ENCODE measurements at places on chromosomes 12 and 14.

DNA sequence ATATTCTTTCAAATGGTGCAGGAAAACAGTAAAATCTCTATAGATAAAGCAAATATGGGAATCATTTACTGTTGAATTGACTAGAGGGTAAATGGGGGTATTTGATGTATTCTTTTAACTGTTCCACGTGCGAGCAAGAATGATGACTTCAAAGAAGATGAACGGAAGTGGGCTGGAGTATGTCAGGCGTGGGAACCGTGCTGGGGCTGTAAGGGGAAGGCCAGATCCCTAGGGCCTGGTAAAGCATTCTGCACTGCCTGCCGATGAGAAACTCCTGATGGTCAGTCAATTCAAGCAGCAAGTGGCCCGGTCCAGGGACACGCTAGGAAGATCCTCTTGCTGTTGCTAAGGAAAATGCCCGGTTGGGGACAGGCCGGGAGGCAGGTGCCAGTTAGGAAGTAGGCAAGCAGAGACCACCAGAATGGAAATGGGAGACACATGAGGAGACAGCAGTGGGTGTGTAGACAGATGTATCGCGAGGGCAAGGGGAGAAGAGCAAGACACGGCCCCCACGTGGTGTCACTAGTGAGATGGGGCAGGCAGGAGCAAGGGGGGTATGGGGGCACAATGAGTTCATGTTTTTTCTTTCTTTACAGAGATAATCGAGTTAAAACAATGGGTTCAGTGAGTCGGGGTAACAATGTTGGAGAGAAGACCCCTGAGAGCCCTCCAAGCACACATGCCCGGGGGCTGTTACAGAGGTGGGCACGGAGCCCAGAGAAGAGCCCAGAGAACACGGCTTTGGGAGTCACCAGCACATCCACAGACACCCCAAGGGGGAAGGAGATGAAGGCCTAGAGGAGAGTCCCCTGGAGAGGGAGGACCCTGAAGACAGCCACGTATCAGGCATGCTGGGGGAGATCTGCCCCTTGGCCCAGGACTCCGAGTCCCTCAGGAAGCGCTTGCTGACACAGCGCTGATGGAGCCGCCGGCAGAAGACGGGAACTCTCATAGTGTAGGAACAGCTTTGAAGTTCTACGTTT lies 37.2 kb downstream of the FBXO21 start:
- no peaks in the 10 kb centered on the region for H3K36me3 ChIP-seq
- H3K27ac ChIP-seq: no peak overlapping the region
- H3K4me1 ChIP-seq: no peaks in the 10 kb centered on the region

- H3K4me3 ChIP-seq: no peak overlapping the region
- H3K27me3 ChIP-seq: no peaks in the 10 kb centered on the region
- DNase-seq: no peak
- H3K36me3 ChIP-seq: no peaks in the 10 kb centered on the region
- H3K27ac ChIP-seq: no peak overlapping the region
Observed at GRCh38 chr12:17132336-17132735, 526.4 kb upstream of the LMO3 start.

DNA sequence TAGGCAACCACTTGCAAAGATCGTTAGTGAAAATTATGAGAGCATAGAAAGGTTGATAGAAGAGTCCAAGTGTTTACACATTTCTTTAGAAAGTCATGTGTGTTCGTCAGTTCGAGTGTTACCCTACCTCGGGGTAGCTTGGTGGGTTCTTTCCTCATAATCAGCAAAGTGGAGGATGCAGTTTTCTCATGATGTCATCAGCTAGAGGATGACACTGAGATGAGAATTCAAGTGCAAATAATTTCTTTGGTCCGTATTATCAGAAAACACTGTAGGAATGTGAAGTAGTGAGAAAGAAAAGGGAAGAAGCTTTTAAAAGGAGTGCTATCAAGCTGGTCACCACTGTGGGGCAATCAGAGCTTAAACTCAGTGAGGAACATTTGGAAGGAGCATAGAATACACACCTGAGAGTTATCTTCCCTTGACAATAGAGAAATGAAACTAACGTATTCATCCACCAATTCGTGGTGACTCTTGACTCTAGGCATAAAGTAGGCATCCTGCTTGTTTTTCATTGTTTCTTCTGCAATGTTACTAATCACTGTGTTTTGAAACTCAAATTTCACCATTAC lies 1340.9 kb upstream of the TMEM132C start:
- H3K36me3 ChIP-seq: no peaks in the 10 kb centered on the region
- no peaks in the 10 kb centered on the region for H3K27me3 ChIP-seq
- no peaks in the 10 kb centered on the region for H3K4me1 ChIP-seq
- DNase-seq: no peak

DNA sequence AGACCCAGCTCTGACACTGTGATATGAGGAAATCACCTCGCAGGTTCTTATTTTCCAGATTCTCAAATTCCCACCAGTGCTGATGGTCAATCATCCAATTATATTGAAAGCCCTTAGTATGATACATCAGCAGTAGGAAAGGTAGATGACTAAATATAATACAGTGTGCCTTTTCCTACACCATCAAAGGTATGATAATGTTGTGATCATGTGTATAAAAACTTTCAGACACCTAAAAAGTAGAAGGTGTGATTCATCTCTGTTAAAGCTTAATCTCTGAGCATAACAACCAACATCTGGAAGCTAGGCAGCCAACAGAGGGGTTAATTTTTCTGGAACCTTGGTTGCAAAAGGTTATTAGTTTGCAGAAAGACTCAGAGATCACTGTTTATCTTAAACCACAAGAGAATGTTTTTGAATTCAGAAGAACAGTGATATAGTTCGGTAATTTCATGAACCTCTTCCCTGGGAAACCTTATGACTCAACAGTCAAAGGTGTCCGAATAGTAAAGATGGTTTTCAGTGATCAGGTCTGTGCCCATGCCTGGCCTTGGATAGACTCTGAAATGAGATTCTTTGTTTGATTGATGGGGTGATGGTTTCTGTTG lies 122.5 kb downstream of the ETV6 start:
- no peak for DNase-seq
- no peaks in the 10 kb centered on the region for H3K36me3 ChIP-seq
- no peak overlapping the region for H3K4me3 ChIP-seq
- H3K27me3 ChIP-seq: no peaks in the 10 kb centered on the region

DNA sequence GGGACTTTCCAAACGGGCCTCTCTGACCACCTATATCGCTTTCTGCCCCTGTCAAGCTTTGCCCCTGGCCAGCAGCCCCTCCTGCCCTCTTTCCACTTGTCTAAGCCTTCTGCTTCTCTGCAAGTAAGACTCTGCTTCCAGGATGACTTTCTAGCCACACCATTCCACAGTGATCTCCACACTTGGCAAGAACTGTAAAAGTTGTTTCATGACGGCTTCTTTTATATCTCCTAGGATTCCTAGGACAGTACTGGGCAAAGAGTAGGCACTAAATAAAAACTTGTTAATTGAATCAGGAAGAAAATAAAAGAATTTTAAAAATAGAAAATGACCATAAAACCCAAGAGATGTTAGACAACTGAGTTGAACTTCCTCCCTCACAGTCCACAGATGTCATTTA lies 1.8 kb upstream of the PTPN21 start:
- H3K27ac ChIP-seq: no peak overlapping the region
- no peak for DNase-seq
- peaks cover 2% of the 10 kb centered on the region for H3K4me1 ChIP-seq
- no peaks in the 10 kb centered on the region for H3K36me3 ChIP-seq
- H3K27me3 ChIP-seq: no peaks in the 10 kb centered on the region

GRCh38 chr12:53956251-53956887 lies 1.7 kb downstream of the HOXC12 start:
- no peak overlapping the region for H3K27ac ChIP-seq
- peaks cover 11% of the 10 kb centered on the region for H3K27me3 ChIP-seq
- H3K4me3 ChIP-seq: no peak overlapping the region
- DNase-seq: no peak
- H3K4me1 ChIP-seq: peaks cover 3% of the 10 kb centered on the region
- H3K36me3 ChIP-seq: no peaks in the 10 kb centered on the region

GRCh38 chr14:50676814-50677516 lies 8.9 kb upstream of the SAV1 start:
- H3K36me3 ChIP-seq: no peaks in the 10 kb centered on the region
- H3K27me3 ChIP-seq: no peaks in the 10 kb centered on the region
- no peak for DNase-seq
- H3K27ac ChIP-seq: no peak overlapping the region
- no peak overlapping the region for H3K4me3 ChIP-seq

DNA sequence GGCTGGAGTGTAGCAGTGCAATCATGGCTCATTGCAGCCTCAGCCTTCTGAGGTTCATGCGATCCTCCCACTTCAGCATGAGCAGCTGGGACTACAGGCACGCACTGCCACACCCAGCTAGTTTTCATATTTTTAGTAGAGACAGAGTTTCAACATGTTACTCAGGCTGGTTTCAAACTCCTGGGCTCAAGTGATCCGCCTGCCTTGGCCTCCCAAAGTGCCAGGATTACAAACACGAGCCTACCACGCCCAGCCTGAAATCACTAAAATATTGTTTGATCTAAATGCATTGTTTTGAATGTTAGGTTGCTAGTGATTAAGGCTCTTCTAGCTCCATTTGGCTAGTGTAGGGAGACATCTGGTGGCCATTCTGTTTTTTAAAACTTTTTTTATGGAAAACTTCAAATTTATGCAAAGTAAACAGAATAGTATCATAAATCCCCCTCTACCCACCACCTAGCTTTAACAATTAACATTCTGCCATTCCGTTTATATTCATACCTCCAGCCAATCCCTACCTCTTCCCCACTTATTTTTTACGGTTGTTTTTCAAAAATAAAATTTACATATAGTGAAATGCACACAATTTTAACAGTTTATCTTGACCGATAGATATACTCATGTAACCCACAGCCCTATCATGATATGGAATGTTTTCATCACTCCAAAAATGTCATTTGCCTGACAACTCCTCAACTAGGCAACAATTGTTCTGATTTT lies 37.8 kb downstream of the MYO1H start:
- peaks cover 3% of the 10 kb centered on the region for H3K4me1 ChIP-seq
- H3K27ac ChIP-seq: no peak overlapping the region
- H3K27me3 ChIP-seq: no peaks in the 10 kb centered on the region

DNA sequence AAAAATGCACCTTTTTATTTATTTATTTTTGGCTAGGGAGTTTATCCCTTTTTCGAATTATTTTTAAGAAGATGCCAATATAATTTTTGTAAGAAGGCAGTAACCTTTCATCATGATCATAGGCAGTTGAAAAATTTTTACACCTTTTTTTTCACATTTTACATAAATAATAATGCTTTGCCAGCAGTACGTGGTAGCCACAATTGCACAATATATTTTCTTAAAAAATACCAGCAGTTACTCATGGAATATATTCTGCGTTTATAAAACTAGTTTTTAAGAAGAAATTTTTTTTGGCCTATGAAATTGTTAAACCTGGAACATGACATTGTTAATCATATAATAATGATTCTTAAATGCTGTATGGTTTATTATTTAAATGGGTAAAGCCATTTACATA lies 14.9 kb upstream of the SNAPC1 start:
- DNase-seq: no peak
- H3K4me3 ChIP-seq: no peak overlapping the region
- H3K4me1 ChIP-seq: no peaks in the 10 kb centered on the region
- H3K36me3 ChIP-seq: no peaks in the 10 kb centered on the region
- H3K27ac ChIP-seq: no peak overlapping the region
- H3K27me3 ChIP-seq: no peaks in the 10 kb centered on the region

- H3K4me1 ChIP-seq: no peaks in the 10 kb centered on the region
- no peaks in the 10 kb centered on the region for H3K27me3 ChIP-seq
- H3K27ac ChIP-seq: no peak overlapping the region
- DNase-seq: no peak
- H3K36me3 ChIP-seq: no peaks in the 10 kb centered on the region
Observed at GRCh38 chr12:88960213-88960878, 380.1 kb upstream of the KITLG start.

GRCh38 chr12:40907115-40907527 lies 214.9 kb downstream of the CNTN1 start:
- no peaks in the 10 kb centered on the region for H3K36me3 ChIP-seq
- DNase-seq: no peak
- H3K27ac ChIP-seq: no peak overlapping the region
- H3K4me1 ChIP-seq: peaks cover 1% of the 10 kb centered on the region
- H3K4me3 ChIP-seq: no peak overlapping the region
- no peaks in the 10 kb centered on the region for H3K27me3 ChIP-seq

- H3K27ac ChIP-seq: no peak overlapping the region
- H3K36me3 ChIP-seq: no peaks in the 10 kb centered on the region
- peaks cover 11% of the 10 kb centered on the region for H3K4me1 ChIP-seq
- H3K27me3 ChIP-seq: no peaks in the 10 kb centered on the region
- no peak for DNase-seq
Observed at GRCh38 chr14:102471921-102472790, 37.4 kb downstream of the ANKRD9 start.

DNA sequence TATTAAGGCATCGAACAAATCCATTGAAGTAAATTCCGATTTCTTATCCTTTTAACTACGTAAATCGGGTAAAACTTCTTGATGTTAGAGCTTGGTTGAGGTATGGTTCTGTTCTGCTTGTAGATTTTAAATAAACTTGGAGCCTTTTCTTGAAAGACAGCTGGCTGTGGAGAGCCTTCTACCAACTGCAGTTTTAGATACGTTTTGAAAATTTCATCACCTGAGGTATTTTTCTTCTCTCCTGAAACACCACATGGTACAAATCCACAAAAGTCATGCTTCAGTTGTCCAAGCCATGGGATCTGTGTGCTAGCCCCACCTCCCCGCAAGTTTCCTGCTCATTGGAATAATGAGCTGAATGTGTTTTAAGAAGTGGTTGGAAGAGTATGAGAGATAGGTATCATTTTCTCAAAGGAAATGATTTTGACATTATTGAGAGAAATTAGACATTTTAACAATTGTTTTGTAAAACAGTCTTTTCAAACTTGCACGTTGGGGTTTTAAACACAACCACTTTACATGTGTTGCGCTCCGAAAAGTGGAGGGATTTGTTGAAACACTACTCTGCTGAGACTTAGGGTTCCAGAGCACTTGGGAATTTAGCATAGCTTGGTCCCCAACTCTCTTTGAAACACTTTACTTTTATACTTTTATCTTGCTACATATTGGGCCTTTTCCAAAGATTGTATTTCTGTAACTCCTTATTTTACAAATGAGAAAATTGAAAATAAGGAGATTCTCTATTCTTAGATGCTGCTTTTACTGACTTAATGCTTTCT lies 1.4 kb downstream of the PPM1A start:
- peaks cover 4% of the 10 kb centered on the region for H3K4me1 ChIP-seq
- H3K27ac ChIP-seq: peak overlapping the region; percentile 99
- no peaks in the 10 kb centered on the region for H3K27me3 ChIP-seq
- no peaks in the 10 kb centered on the region for H3K36me3 ChIP-seq
- no peak for DNase-seq
